Femur (tissue), 1 donor: ENCODE measurements at places on chromosomes 13 and 19.

DNA sequence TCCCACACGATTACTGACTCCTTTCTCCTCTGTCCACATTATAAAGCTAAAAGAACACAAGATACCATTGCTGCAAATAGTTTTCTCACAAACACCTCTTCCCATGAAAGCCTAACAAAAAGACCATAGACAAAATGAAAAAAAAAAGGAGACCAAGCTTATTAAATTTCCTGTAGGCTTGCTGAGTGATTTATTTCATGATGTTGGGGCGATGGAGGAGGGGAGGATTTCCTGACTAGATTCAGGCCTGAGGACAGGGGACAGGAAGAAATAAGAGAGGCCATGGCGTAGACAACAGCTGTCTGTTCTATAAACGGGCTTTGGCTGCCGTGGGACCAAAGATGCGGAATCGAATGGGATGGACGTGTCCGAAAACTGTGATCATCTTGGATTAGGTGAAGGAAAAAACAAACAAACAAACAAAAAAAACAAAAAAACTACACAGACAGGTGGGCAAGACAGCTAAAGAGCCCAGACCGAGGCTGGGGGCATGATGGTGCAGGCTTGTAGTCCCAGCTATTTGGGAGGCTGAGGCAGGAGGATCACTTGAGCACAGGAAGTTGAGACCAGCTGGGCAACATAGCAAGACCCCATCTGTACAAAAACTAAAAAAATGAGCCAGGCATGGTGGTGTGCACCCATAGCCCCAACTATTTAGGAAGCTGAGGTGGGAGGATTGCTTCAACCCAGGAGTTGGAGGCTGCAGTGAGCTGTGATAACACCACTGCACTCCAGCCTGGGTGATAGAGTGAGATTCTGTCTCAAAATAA, 5.3 kb downstream of the TMPRSS9 start:
- no peak for DNase-seq

DNA sequence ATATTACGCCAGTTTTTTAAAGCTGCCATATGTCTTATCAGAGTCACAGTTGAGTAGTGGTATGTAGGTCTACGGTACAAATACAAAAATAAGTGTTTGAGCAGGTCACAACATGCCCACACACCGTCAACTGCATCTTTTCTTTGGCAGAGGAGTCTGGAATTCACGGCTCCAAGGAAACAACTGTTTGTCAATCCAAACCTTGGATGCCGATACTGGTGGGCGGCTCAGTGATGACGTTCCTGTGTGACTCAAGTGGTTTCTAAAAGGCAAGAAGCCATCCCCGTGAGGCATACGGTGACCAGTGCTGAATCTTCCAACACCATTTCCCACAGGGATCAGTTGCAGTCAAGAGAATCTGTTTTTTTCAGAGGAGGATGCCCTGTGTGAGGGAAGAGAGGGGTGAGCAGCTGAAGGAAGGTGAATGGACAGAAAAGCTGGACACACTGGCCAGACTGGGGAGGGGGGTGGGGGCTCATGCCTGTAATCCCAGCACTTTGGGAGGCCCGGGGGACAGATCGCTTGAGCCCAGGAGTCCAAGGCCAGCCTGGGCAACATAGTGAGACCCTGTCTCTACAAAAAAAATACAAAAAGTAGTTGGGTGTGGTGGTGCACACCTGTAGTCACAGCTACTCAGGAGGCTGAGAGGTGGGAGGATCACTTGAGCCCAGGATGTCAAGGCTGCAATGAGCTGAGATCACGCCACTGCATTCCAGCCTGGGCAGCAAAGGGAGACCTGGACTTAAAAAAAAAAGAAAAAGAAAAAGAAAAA, 22.8 kb upstream of the CEBPG start:
- no peak for DNase-seq

DNA sequence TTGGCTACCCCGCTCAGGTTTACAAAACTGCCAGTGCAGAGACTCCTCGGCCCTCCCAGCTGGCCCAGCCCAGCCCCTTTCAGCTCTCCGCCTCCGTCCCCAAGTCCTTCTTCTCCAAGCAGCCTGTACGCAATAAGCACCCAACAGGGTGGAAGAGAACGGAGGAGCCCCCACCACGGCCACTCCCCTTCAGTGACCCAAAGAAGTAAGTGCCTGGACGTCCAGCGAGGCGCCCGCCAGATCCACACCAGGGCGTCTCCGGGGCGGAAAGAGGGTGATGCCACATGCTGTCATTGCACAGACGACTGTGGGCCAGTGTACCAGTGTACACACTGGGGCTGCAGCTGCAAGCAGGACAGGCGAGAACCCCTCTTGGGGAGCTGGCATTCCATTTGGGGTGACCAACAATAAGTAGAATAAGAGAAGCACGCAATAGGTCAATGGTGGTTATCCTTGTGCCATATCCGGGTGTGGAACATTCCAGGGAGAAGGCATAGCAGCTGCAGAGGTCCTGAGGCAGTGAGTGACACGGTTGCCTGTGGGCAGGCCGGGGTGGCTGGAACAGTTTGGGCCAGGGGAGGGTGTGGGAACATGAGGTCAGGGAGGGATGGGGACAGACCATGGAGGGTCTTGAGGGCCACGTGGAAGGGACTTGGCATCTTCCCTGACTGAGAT, 41.3 kb downstream of the DPF1 start:
- no peak for DNase-seq

GRCh38 chr13:27621366-27622101, at the start of gene POLR1D:
Gene POLR1D (plus strand): TSS chr13:27621892. CDS start chr13:27621984, 92 bp downstream.
- peak; percentile 79 for DNase-seq

DNA sequence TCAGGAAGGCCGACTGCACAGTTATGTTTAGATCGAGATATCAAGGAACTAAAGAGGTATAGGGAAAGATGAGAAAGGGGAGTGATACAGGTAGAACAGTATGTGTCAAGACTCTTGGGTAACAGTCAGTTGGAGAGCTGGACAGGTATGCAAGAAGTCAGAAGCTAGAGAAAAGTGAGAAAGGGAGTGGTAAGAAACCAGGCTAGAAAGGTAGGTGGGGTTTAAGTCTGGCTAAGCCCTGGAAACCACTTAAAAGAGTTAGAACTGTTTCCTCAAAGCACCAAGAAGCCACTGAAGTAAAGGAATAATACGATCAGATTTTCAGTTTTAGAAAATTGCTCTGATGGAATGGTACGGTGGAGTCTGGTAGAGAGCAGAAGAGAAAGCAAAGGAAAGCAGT, 196.4 kb downstream of the VWA8 start:
- no peak for DNase-seq

DNA sequence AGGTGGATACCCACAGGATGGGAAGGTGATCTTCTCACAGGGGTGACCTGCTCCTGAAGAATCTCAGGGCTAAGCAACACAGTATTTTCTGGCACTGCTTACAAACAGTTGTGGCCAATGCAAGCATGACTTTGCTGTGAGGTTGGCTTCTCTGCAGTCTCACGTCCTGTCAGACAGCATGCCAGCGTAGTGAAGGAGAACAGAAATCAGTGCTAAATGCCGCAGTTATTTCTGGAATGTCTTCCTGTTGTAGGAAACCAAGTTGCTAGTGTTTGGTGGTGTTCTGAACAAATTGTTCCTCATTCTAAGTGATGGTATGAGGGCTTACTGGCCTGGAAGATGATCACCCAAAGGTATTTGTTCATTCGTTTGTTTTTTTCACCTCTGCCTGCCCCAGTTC, 320.1 kb downstream of the MTUS2 start:
- DNase-seq: no peak

GRCh38 chr19:36483653-36484052, 5.7 kb downstream of the ZNF566 start:
- no peak for DNase-seq

- DNase-seq: no peak
Measured at GRCh38 chr13:32824061-32824460, 192.2 kb upstream of the KL start.

DNA sequence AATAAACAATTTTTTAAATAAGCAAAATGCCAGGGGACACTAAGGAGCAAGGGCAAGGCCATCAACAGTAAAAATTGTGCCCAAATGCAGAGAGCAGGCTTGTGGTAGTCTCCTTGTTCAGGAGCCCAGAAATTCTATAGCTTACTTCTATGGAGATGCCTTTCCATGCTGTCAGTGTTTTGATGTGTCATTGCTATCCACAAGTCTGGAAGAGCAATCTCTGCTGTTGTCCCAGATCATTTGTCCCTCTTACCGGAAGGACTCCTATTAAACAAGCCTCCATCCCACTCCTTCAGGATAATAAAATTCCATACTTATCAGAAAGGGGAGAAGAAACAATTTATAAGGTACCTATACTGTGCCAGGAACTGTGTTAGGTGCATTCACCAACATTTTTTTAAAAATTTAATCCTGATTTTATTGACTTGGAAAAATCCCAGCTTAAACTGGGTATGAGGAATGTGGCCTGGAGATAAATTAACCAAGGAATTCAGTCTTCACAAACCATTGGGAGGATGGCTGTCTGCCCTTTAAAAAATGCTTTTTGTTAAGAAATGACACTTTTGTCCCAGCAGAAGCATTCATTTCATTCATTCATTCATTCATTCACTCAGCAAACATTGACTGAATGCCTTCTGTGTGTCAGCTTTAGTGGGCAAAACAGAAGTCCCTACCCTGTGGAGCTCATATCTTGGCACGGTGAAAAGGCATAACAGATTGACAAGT, 26.8 kb upstream of the CYSLTR2 start:
- DNase-seq: no peak

DNA sequence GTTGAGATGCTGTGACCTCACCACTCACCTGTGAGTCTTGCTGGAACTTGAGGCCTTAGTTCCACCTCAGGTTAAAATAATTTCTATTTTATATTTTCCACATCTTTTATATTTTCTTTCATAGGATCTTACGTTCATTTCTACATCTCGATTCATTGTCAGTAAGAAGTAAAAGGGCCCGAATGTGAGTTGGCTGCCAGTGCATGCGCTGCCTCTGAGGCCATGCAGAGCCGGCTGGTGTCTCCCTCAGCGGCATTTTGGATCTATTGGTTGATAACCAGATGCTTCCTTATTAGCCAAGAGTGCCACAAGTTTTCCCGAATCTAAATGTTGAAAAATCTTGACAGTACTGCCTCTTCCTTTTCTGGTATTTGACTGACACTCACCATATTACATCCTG, 347.3 kb downstream of the TEX29 start:
- DNase-seq: no peak

DNA sequence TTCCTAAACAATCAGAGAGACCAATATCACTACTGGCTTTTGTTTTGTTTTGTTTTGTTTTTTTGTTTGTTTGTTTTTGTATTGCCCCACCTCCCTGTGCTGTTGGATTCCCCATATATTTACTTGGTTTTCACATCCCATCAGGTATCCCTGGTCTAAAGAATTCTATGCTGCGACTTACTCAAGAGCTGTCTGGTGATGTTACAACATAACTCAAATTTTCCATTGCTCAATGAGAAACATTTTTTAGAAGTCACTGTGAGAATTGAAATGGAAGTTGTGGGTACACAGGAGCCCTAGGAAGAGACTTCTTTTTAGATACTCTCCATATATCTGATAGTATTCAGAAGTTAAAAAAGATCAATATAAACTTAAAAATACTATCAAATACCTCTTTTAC, 181.4 kb downstream of the KLF5 start:
- DNase-seq: no peak

DNA sequence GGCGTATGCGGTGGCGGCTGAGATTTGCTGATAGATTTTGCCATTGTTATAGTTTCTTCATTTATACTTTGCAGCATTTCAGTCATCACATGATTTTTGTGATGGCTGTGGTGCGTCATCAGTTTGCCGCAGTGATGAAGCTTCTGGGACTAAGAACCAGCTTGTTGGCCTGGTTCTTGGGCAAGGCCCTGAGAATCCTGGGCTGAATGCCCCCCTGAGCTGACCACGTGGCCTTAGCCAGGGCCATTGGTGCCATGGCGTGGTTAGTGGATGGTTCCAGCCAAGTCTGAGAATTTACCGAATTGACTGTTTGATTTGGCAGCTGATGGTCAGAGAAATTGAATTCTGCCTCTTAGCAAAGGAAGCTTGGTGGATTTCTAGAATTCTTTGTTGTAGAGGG, 17.8 kb downstream of the GATAD2A start:
- DNase-seq: no peak

GRCh38 chr19:19429361-19429760, 23.9 kb downstream of the GATAD2A start:
- no peak for DNase-seq

DNA sequence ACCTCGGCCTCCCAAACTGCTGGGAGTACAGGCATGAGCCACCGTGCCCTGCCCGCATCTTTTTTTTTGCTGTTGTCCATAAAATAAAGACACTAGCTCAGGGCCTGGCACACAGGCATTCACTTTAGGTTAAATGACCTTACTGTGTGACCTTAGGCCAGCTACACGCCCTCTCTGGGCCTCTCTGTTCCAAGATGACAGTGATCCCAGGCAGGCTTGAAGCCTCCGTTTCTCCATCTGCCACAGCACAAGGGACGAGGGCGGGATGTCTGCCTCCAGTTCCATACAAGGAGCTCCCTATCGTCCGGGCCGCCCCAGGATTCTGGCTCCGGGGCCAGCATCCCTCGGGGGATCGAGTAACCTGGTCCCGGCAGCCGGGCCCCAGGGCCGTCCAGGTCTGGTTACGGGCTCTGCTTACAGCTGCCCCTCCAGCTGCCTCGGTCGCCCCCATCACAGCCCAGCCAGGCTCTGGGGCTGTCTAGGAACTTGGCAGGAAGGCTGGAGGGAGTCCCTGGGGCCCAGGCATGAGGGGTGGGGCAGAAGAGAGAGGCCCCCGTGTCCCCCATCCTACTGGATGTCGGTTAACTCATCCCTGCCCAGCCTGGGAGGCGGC, 11.9 kb upstream of the SEMA6B start:
- peak; percentile 82 for DNase-seq

GRCh38 chr19:10517760-10518443, 655 bp upstream of the S1PR5 start:
- DNase-seq: no peak

DNA sequence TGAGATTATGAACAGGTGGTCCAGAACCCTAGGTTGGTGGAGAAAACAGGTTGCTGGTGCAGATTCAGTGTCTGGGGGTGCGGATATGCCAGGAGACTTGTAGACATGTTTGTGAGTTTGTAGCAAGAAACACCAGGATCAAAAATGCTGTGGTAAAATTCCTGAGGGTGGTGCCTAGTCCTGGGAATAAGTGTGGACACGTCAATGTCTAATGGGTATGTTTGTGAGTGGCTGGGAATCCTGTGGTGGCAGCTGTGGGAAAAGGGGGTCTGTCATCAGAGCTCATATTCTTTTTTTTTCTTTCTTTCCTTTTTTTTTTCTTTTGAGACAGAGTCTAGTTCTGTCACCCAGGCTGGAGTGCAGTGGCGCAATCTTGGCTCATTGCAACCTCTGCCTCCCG, 7.2 kb downstream of the ZNF708 start:
- DNase-seq: no peak
